CD14-positive monocyte (primary cell): ENCODE measurements at places on chromosomes 3 and 15.

DNA sequence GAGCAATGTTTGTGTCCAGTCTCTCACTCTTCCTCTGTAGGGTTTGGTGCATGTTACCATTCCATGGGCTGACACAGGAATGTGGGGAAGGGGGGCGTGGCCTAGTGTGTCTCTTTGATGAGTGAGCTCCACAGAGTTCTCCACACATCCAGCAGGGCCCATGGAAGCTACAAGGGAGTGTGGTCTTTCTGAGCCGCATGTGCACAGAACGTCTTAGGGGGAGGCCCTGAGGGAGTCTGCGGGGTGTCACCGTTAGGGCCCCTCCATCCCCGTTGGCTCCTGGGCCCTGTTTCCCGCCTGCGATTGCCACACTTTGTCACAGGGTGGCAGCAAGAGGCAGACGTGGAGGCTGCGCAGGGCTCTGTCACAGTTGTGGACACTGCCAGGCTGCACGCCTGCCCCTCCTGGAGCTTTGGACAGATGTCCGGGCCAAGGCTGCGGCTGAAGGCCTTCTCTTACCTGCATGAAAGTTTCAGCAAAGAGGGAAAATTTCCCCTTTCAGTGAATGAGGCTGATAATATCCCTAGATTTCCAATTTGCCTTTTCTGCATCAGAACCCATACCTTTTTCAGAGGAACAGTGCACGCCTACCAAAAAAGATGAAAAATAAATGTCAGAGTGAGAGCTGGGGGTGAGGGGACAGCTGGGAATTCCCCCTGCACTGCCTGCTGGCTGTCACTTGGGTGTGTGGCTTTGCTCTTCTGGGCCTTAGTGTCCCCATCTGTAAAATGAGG is 24.3 kb downstream of the CACNA2D3 start:
- no peaks in the 10 kb centered on the region for H3K36me3 ChIP-seq
- no peaks in the 10 kb centered on the region for H3K4me1 ChIP-seq
- H3K27me3 ChIP-seq: no peaks in the 10 kb centered on the region
- no peak overlapping the region for H3K4me3 ChIP-seq
- DNase-seq: no peak
- no peak overlapping the region for H3K27ac ChIP-seq

- H3K4me1 ChIP-seq: peaks cover 19% of the 10 kb centered on the region
- H3K27ac ChIP-seq: no peak overlapping the region
- H3K36me3 ChIP-seq: no peaks in the 10 kb centered on the region
- H3K27me3 ChIP-seq: peaks cover 40% of the 10 kb centered on the region
- no peak overlapping the region for H3K4me3 ChIP-seq
Measured at GRCh38 chr15:89429986-89430385, 66.4 kb downstream of the RHCG start.

DNA sequence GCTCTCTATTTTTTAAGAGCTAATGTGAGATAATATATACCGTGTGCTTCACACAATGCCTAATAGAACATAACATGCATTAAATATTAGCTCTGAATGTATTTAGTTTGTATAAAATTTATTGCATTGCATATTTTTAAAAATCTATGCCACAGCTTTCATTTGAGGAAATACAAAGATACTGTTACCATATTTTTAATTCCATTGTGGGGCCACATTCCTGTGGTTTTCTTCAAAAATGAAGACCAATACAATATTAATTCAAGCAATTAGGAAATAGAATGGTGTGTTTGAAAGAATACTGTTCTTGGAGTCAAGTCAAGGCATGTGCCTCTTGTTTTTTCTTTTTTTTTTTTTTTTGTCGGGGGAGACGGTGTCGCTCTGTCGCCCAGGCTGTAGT is 95.4 kb upstream of the CADPS start:
- H3K4me3 ChIP-seq: no peak overlapping the region
- no peaks in the 10 kb centered on the region for H3K4me1 ChIP-seq
- no peak for DNase-seq
- no peaks in the 10 kb centered on the region for H3K36me3 ChIP-seq
- H3K27me3 ChIP-seq: no peaks in the 10 kb centered on the region

DNA sequence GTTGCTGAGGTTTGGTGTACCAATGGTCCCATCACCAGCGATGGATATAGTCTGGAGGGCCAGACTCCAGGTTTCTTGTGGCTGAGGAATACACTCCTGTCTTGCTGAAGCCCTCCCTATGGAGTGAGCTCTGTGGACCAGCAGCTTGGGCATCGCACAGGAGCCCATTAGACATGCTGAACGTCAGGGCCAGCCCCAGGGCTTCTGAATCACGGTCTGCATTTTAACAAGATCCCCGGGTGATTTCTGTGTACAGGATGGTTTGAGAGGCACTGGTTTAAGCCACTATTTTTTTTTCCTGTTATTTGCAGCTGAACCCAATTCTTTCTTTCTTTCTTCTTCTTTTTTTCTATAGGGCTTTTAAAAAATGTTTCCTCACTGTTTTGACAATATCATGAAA is 69.5 kb upstream of the XCR1 start:
- H3K4me1 ChIP-seq: peaks cover 100% of the 10 kb centered on the region
- H3K4me3 ChIP-seq: peak overlapping the region; percentile 4
- no peak for DNase-seq
- H3K27me3 ChIP-seq: no peaks in the 10 kb centered on the region
- H3K27ac ChIP-seq: peak overlapping the region; percentile 98

GRCh38 chr3:111738790-111739189 is 120.3 kb upstream of the PHLDB2 start:
- no peak overlapping the region for H3K4me3 ChIP-seq
- no peaks in the 10 kb centered on the region for H3K27me3 ChIP-seq
- no peaks in the 10 kb centered on the region for H3K4me1 ChIP-seq
- H3K36me3 ChIP-seq: no peaks in the 10 kb centered on the region

DNA sequence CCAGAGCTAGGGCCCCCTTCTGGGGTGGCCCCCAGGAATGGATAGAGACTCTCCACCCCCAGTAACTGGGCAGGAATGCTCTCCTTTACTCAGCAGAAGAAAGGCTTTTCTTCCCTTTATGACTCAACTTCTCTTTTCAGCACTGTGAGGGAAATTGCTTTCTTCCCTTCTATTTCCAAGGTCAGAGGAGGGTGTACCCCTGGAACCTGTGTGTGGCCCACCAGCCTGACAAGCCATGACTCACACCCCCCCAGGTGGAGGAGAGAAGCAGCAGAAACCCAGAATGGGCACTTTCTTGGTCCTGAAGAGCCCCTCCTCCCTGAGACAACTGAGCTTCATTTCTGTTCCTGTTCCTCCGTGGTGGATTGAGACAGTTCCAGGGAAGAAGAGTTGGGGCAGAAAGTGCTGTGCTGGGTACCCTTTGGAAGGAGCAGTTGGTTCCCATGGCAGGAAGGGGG is 2.7 kb upstream of the ANKRD63 start:
- H3K27me3 ChIP-seq: peaks cover 25% of the 10 kb centered on the region
- H3K4me3 ChIP-seq: no peak overlapping the region
- DNase-seq: no peak
- H3K36me3 ChIP-seq: peaks cover 58% of the 10 kb centered on the region
- peak overlapping the region; percentile 0 for H3K27ac ChIP-seq

DNA sequence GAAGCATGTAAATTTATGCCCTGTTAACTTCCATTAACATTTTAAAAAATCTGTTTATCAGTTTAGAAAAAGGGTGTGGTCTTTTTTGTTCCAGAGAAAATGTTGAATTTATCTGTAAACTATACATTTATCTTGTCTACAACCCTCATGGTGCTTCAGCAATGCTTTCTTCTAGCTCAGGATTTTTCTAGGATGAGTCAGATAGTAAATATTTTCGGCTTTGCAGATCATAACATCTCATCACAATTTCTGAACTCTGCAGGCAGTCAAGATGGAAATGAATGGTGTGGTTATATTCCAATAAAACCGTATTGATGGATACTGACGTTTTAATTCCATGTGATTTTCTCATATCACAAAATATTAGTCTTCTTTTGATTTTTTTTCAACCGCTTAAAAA is 70.5 kb upstream of the FOXB1 start:
- H3K4me3 ChIP-seq: no peak overlapping the region
- H3K4me1 ChIP-seq: no peaks in the 10 kb centered on the region
- DNase-seq: no peak
- H3K27me3 ChIP-seq: no peaks in the 10 kb centered on the region

DNA sequence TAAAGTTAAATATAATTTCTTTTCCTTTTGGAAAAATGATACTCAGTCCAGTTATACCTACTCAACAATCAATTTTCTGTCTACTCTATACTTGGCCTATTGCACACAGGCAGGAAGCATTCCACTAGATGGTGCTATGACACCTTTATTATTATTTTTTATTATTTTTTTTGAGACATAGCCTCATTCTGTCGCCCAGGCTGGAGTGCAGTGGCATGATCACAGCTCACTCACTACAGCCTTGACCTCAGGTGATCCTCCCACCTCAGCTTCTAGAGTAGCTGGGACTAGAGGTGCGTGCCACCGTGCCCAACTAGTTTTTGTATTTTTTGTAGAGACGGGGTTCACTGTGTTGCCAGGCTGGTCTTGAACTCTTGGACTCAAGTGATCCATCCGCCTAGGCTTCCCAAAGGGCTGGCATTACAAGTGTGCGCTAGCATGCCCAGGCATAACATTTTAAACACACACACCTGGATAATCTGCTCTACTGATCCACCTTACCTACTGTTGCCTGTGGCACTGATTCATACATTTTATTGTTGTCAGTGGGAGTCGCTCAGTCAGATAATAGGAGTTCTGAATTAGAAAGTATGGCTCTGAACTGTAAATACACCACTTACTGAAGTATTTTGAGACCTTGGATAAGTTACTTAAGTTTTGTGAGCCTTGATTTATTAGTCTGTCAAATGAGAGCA is 56.2 kb downstream of the EIF3J start:
- peak; percentile 14 for DNase-seq
- no peaks in the 10 kb centered on the region for H3K27me3 ChIP-seq
- H3K4me1 ChIP-seq: no peaks in the 10 kb centered on the region
- no peak overlapping the region for H3K4me3 ChIP-seq
- no peak overlapping the region for H3K27ac ChIP-seq
- peaks cover 94% of the 10 kb centered on the region for H3K36me3 ChIP-seq

DNA sequence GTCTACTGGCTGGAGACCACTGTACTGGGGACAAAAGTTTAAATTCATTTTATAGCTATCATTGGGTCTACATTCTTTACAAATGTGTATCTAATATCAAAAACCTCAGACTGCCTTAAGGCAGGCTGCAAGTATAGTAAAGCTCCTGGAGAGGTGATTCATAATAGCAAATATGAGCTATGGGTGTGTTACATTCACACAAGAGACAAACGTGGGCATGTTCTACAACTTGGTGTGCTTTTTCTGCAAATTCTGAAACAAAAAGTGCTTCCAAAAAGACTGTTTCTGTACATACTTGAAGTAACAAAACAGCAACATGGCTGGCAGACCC is 1101.4 kb downstream of the ROBO1 start:
- H3K27me3 ChIP-seq: no peaks in the 10 kb centered on the region
- H3K4me3 ChIP-seq: no peak overlapping the region
- DNase-seq: no peak
- H3K4me1 ChIP-seq: no peaks in the 10 kb centered on the region
- no peaks in the 10 kb centered on the region for H3K36me3 ChIP-seq
- H3K27ac ChIP-seq: no peak overlapping the region

GRCh38 chr15:68672781-68673205 is 94.0 kb downstream of the CORO2B start:
- no peak for DNase-seq
- H3K4me1 ChIP-seq: peaks cover 26% of the 10 kb centered on the region
- H3K27me3 ChIP-seq: no peaks in the 10 kb centered on the region
- no peak overlapping the region for H3K27ac ChIP-seq
- H3K4me3 ChIP-seq: no peak overlapping the region
- no peaks in the 10 kb centered on the region for H3K36me3 ChIP-seq

DNA sequence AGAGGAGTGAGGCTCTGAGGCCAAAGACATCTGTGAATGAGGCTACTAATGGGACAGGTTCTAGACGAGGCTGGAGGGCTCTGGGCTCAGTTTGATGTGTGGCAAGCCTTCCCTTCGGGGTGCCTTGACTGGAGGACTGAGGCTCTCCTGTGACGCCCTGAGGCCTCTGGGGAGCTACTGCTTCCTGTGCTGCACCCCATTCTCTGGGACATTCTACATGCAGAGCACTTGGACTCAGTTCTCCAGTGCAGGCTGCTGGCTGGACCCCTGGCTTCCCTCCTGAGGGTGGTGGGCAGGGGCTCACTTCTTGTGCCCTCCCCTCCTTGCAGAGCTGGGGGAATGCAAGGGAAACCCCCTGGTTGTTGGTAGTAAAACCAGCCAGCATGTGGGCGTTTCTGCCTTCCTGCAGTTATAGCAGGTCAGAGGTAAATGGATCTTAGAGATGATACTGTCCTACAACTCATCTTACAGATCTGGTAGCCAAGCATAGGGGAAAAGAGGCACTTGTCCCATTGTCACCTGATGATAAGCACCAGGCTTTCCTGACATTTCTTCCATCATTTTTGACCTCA is 133.3 kb downstream of the CHDH start:
- H3K36me3 ChIP-seq: no peaks in the 10 kb centered on the region
- no peak for DNase-seq
- no peak overlapping the region for H3K27ac ChIP-seq
- H3K4me3 ChIP-seq: no peak overlapping the region
- H3K4me1 ChIP-seq: peaks cover 14% of the 10 kb centered on the region
- H3K27me3 ChIP-seq: no peaks in the 10 kb centered on the region

DNA sequence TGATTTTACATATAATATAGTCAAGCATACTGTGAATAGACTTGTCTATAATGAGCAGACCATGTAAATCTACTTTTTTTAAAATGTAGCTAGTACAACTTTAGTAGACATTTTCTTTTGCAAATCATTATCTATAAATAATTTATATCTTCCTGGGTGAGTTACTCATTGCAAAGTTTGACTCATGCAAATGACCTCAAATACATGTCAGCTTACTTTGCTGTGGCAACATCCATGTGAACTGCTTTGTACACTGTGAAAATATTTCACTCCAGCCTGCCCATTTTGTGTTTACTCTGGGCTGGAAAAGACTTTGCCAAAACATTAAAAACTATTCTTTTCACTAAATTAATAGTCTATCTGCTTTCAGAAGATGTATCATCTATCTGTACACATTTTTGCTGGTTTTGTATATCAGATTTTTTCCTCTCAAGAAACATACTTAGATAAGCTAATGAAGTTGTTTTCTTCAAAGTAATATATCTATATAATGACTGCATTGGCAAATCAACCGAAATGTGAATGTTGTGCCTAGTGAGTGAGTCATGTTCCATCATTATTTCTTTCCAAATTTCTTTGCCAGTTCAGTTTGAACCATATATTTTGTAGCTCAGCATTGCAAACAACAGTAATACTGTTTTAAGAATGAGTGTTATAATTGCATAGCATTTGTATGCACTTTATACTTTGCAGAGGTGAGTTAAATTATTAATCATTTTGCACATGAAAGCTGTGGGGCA is 26.5 kb downstream of the IGSF10 start:
- no peak for DNase-seq
- no peak overlapping the region for H3K27ac ChIP-seq
- no peaks in the 10 kb centered on the region for H3K36me3 ChIP-seq
- no peaks in the 10 kb centered on the region for H3K27me3 ChIP-seq
- no peak overlapping the region for H3K4me3 ChIP-seq

DNA sequence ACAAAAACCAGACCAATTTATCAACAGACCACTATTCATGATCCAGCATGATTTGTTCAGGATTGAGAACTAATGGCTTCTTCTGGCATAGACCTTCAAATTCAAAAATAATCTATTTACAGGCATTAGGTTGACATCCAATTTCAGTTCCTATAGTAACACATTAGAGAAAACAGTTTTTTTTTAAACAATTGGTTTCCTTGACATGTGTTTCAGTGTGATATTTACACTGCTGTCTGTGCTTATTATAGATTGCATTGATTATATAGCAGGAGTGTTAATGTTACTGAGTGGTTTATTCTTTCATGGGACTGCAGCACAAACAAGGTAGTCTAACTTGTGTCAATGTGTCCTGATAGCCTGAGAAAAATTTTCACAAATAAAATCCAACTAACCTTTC is 579.3 kb downstream of the PLOD2 start:
- H3K27ac ChIP-seq: no peak overlapping the region
- H3K27me3 ChIP-seq: no peaks in the 10 kb centered on the region
- H3K36me3 ChIP-seq: no peaks in the 10 kb centered on the region
- H3K4me3 ChIP-seq: no peak overlapping the region
- DNase-seq: no peak
